ENCODE measurements at places on chromosomes 5 and 9.

- peak; percentile 52 for DNase-seq
These were observed 19.4 kb downstream of the NR2F1 start for GRCh38 chr5:93602241-93603077.

DNA sequence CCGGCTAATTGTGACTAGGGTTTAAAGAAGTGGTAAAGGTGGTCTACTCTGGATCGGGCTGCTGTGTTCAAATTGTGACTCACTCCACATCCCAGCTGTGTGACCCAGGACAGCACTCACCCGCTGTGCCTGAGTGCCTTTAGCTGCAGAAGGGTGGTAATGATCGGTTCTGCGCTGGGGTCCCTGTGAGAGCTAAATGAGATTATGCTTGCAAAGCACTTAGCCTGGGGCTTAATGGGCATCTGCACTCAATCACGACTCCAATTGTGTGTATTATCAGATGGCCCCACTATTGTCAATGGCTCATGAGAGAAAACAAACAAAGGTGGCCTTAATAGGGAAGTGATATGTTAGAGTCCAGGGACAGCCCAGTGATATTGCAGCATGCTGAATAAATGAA, 25.1 kb upstream of the TBC1D2 start:
- no peak for DNase-seq

DNA sequence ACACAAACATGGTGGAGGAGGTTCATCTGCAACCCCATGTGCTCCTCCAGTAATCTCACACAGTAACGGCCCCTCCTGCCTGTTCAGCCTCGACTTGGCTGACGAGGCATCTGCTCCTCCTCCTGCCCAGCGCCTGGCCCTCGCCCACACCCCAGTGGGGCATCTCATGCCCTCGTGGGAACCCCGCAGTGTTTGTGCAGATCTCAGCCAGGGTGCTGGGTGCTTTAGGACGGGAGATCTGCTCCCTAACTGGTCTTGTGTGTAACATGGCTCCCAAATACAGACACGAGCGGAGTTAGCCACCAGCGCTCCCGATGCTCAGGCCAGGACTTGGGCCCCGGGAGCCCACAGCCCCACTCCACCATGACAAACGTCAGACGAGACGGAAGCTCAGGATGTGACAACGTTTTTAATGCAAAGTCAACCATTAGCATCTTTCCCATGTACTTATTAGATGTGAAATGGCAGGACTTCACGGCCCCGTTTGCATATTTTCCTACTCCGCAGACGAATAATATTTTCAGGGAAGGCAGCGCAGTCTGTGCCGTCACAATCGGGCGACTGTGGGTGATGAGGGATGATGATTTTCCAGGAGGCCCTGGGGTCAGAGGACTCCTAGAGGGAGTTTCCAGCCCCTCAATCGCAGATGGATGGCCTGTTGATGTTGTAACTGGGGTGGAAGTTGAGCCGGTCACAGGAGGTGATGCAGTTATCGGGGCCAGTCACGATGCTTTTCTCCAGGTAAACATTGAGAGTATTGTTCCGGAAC, 5.5 kb upstream of the MRPS2 start:
- no peak for DNase-seq

- no peak for DNase-seq
These were observed 755.2 kb upstream of the CDH10 start for GRCh38 chr5:25399878-25400480.

Measured in activated CD4-positive, alpha-beta T cell treated with anti-CD3 and anti-CD28 coated beads, Interleukin-2, amount 10 ng/mL, durations not matched to agents 24 days and 14 days (primary cell).